ENCODE measurements at places on chromosomes 2 and 18.
A peak's percentile ranks its signal among the peaks of the same experiment; 100 is the strongest.

DNA sequence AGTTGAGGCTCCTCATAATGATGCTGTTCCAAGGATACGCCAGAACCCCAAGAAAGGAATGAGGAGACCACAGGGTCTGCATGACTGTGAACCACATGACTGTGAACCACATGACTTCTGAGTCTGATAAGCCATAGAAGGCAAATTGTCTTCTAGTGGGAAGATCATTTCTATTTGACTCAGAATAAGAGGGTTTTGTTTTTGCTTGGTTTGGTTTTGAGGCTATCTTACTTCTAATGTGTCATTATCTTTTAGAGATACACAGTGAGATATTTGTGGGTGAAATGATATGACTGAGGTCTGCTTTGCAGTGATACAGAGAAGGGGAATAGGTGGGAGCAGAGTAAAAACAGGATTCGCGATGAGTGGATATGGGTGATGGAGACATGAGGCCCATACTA lies 28.9 kb upstream of the BCL2L11 start:
- DNase-seq = peak; percentile 43

GRCh38 chr18:41731884-41732283 lies 223.2 kb upstream of the PIK3C3 start:
- DNase-seq = no peak

GRCh38 chr2:111676291-111676822 lies 207.6 kb downstream of the ANAPC1 start:
- DNase-seq = no peak

DNA sequence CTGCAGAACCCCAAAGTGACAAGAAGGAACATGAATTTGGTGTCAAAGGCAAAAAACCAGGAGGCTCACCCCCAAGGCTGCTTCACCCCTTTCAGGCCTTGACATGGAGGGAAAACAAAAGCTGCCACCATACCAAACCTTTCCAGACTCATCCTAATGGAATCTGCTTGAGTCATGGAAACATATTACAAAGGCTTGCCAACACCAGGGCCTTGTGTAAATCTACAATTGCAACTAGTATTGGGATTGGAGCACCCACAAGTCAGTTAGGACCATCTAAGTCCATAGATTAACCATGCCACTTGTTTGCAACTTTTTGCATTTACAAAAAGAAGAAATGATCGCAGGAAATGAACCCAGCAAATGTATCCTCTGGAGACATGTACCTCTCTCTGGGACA lies 297.6 kb downstream of the CDCA7 start:
- no peak for DNase-seq

- DNase-seq = no peak
Measured at GRCh38 chr2:98102878-98103277, 15.9 kb downstream of the VWA3B start.

GRCh38 chr18:63140997-63141777 lies 178.4 kb downstream of the BCL2 start:
- no peak for DNase-seq
